ENCODE measurements at places on chromosomes 1 and 21.

DNA sequence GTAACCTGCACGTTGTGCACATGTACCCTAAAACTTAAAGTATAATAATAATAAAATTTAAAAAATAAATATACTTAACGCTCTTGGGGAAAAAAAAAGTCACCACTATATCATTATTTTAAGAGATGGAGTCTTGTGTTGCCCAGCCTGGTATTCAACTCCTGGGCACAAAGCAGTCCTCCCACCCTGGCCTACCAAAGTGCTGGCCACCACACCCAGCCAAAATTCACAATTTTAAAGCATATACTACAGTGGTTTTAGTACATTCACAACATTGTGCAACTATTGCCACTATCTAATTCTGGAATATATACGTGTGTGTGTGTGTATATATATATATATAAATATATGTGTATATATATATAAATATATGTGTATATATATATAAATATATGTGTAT, 5.9 kb downstream of the HMGN2 start:
- DNase-seq, result no peak

GRCh38 chr1:84489766-84490165, 10.7 kb downstream of the RPF1 start:
- DNase-seq, result no peak

DNA sequence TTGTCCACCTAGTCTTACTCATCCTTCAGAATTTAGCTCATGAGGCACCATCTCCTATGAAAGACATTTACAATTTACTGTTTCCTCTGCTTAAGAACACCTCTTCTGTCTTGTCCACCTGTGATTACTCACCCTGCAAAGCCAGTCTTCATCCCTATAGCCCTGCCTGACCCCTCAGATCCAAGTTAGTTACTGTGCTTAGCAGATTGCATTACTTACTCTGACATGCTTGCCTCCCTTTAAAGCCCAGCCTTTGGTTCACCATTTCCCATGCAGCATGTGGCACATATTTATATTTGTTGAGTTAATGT, 60.9 kb upstream of the VCAM1 start:
- DNase-seq, result no peak

DNA sequence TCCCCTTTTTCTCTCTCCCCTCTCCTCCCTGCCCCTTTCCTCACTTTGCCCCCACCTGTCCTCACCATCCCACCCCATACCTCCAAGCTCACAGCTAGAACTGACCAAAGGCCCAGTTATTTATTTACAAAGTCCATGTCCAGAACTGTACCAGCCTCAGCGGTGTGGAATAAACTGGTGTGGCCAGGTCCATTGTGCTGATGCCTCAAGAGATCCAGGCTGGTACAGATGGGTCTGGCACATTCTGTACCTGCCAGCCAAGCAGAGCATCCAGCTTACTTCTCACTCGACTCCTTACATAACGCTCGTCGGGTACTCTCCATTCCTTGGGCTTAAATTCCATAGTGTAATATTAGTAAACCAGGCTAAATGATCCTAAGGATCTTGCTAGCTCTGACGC, 11.8 kb downstream of the PDZK1IP1 start:
- no peak for DNase-seq

GRCh38 chr1:108670131-108670773, 9.4 kb upstream of the HENMT1 start:
- no peak for DNase-seq

- DNase-seq, result no peak
Measured at GRCh38 chr1:168127503-168127902, 9.2 kb downstream of the GPR161 start.

DNA sequence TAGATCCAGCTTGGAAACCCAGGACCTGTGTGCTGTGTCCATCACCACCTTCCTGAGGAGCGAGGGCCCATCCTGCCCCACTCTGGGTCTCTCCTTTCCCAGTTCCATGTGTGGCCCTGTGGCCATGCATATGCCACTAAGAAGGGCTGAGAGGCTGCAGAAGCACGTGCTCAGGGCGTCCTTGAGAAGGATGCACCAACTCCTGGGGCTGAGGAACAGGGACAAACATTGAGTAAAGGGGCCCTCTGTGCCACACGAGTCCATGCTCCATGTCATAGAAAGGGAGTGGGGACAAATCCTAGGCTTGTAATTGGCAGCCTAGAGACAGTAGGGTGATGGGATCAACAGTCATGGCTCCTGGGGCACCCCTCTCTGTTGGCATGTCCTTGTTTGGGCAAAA, 8.4 kb downstream of the ETV3L start:
- no peak for DNase-seq

Measured in T-helper 2 cell (primary cell).